ENCODE measurements at places on chromosomes 16 and 17.
A peak's percentile ranks its signal among the peaks of the same experiment; 100 is the strongest.

- DNase-seq, result peak; percentile 51
These were observed 57.5 kb downstream of the WIPI1 start for GRCh38 chr17:68399638-68400403.

GRCh38 chr16:12436201-12436657 is 367.5 kb downstream of the CPPED1 start:
- no peak for DNase-seq

DNA sequence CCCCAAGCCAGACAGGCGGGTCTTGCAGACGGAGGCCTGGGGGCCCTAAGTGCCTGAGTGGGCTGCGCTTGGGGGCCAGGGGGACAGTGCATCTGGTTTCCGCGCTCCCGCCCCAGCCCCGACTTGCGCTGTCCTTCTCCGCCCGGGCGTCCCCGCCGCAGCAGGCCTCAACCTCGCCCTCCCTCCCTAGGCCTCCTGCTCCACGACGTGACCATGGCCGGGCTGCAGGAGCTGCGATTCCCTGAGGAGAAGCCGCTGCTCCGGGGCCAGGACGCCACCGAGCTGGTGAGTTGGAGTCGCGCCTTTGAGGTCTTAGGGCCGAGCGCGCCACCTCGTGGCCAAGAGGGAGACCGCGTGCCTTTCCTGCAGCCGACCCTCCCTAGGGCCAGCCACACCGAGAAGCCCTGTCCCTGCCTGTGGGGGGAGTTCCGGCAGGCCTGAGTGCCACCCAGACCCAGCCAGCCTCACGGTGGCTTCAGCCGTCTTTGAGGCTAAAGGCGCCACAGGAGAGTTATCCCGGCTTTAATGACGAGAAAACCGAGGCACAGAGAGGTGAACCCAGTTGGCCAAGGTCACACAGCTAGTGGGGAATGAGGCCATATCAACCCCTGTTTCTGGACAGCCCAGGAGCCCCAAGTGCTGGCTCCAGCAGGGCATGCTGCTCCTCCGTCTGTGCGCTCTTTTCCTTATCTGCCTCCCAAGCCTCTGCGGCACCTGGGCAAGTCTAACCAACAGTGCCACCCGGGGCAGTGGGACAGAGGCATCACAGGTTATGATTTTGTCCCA is 12.2 kb upstream of the NDRG4 start:
- peak; percentile 78 for DNase-seq

DNA sequence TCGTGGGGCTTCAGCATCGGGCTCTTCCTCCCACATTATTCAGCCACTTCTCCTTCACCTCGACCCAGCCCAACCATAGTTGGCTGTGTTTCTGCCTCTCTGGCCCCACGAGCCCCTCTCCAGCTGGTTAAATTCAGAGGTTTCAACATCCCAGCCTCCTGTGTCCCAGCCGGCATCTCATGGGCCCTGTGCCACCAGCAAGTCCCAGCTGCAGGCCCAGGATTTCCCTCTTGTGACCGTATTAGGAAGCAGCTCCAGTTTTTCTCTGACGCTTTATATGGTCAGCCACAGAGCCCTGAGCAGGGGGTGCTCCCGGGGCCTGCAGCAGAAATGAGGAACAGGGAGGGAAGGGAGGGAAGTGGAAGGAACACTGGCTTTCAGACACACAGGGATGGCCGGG is 27.4 kb downstream of the MYH11 start:
- DNase-seq, result no peak

DNA sequence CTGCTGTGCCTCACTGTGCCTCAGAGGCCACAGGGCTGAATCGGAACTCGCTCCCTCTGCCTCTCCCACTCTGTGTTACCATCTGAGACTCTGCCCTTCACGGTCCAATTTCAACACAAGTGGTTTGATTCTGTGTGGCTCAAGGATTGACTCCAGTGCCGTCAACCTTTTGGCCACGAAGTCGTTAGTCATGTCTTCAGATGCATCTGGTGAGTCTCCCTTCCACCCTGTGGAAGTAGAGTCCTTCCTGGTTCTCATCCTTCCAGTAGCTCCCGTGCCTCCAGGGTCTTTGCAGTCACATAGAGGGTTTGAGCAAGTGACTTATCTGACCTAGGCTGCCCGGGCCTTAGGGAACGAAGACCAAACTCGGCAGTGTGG is 51.2 kb downstream of the PGS1 start:
- no peak for DNase-seq
